GM12878 (cell line): ENCODE measurements at places on chromosomes 1 and 21. TPM values are rescaled to one million over a fixed set of nuclear protein-coding genes. Genes with fewer than 3 reads are reported as not detected.

- peaks cover 47% of the 10 kb centered on the region for H3K4me1 ChIP-seq
- peak overlapping the region; percentile 51 for H3K4me3 ChIP-seq
- no peak for DNase-seq
- H3K27me3 ChIP-seq = no peaks in the 10 kb centered on the region
These were observed 14.5 kb downstream of the DUSP10 start for GRCh38 chr1:221727146-221728036.

DNA sequence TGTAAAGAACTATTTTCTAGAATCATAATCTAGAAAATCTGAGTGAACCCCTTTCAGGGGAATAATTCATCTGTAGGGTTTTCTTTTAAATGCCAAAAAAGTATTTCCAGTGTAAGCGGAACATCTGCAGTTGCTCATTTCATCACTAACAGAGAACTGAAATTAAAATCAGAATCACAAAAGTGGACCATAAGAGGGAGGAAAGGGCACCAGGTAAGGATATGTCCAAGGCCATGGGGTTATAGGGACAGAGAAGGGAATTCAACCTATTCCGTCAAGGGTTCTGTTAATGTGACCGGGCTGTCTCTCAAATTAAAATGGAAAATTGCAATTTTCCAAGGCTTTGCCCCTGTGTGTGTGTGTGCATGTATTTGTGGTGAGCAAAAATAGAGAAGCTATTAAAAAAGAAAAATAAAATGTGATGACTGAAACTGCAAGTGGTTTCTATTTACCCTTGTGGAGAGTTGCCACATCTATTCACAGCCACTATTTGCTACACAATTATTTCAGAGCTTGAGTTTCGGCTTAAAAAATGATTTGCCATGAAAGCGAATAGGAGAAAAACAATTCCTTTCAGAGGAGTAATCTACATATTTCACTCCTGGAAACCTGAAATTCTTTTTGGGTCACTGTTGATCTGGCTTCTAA is 53.1 kb downstream of the APP start:
- H3K4me3 ChIP-seq = no peak overlapping the region
- peaks cover 19% of the 10 kb centered on the region for H3K4me1 ChIP-seq
- DNase-seq = no peak
- no peaks in the 10 kb centered on the region for H3K36me3 ChIP-seq
- no peak overlapping the region for H3K27ac ChIP-seq
- H3K27me3 ChIP-seq = no peaks in the 10 kb centered on the region

GRCh38 chr1:49297783-49298182 is 521.1 kb upstream of the BEND5 start:
- no peaks in the 10 kb centered on the region for H3K27me3 ChIP-seq
- no peaks in the 10 kb centered on the region for H3K4me1 ChIP-seq
- no peak for DNase-seq
- H3K4me3 ChIP-seq = no peak overlapping the region

Gene PLCH2
- 0.03 TPM in 1 of 2 replicates, not detected in the other for polyA plus RNA-seq

GRCh38 chr1:2206813-2207487 is 12.4 kb upstream of the FAAP20 start:
- H3K4me3 ChIP-seq = no peak overlapping the region
- no peaks in the 10 kb centered on the region; the same call in 1 of the 2 replicates for H3K27me3 ChIP-seq
- no peaks in the 10 kb centered on the region for H3K36me3 ChIP-seq
- no peak for DNase-seq

DNA sequence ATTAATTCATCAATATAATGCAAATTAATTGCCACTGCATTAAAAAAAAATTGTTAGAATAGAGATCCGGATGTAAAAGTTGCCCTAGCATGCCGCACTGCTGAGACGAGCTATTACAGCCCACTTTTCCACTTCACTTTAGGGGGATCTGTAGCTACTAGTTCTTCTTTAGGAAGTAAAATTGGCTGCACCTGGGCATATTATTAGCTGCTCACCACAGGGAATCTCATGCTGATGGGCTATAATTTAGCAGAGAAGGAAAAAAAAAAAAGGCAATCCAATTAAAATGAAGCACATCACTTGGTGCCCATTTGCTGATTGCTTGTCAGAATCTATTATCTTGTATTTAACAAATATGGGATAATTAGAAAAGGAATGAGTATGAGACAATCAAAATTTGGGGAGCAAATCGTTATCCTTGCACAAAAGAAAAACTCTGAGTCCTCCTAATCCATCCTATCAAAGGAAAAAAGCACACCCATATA is 233.4 kb downstream of the DSCAM start:
- no peak overlapping the region for H3K27ac ChIP-seq
- no peaks in the 10 kb centered on the region for H3K36me3 ChIP-seq
- no peaks in the 10 kb centered on the region for H3K27me3 ChIP-seq
- H3K4me1 ChIP-seq = no peaks in the 10 kb centered on the region
- no peak for DNase-seq

DNA sequence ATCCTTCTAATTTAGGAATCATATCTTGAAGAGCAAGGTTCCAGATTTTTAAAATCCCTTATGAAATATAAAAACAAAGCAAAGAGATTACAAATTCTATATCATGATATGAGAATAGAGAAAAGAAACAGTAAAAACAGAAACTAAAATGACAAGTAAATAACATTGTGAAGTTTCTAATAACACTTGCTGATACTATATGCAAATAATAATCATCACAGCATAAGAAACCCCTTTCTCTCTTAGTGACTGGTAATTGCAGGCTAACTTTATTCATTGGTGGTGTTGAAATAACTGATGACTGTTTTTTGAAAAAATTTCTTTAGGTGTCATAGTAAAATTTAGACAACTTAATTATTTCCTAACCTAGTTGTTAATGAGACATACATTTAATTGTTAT is 281.6 kb downstream of the PLA2G4A start:
- no peaks in the 10 kb centered on the region for H3K4me1 ChIP-seq
- DNase-seq = no peak
- no peaks in the 10 kb centered on the region for H3K27me3 ChIP-seq
- no peaks in the 10 kb centered on the region for H3K36me3 ChIP-seq

Gene CRABP2
- polyA plus RNA-seq = 0.25 and 0.35 TPM in 2 replicates

- H3K36me3 ChIP-seq = peaks cover 3% of the 10 kb centered on the region; the same call in 1 of the 2 replicates
- no peak overlapping the region for H3K4me3 ChIP-seq
- H3K4me1 ChIP-seq = no peaks in the 10 kb centered on the region
- no peak overlapping the region for H3K27ac ChIP-seq
- DNase-seq = no peak
- H3K27me3 ChIP-seq = no peaks in the 10 kb centered on the region
These were observed 28.8 kb downstream of the TOR1AIP1 start for GRCh38 chr1:179910934-179911333.

Gene CRYAA
- polyA plus RNA-seq = not detected in 2 replicates

DNA sequence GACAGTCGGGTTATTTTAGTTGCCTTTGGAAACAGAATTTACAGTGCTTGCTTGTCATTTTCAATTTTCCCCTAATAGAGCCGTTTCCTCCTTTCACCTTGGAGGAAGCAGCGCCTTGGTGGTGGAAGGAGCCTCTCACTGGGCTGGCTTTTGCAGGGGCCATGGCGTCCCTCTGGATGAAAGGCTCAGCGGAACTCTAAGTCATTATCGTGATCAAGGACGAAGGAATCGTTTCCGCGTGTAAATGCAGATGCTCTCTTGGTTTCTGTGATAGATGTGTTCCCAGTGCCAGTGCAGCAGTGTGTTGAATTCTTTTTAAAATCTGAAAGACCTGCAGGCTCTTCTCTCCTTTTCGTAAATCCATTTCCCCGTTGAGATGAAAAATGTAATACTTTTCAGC is 126.2 kb upstream of the LMO4 start:
- H3K4me1 ChIP-seq = peaks cover 12% of the 10 kb centered on the region
- H3K27ac ChIP-seq = no peak overlapping the region
- DNase-seq = no peak
- H3K27me3 ChIP-seq = no peaks in the 10 kb centered on the region; the same call in 1 of the 2 replicates
- no peak overlapping the region; the same call in 1 of the 2 replicates for H3K4me3 ChIP-seq
